ENCODE measurements at places on chromosomes 3 and 15.

DNA sequence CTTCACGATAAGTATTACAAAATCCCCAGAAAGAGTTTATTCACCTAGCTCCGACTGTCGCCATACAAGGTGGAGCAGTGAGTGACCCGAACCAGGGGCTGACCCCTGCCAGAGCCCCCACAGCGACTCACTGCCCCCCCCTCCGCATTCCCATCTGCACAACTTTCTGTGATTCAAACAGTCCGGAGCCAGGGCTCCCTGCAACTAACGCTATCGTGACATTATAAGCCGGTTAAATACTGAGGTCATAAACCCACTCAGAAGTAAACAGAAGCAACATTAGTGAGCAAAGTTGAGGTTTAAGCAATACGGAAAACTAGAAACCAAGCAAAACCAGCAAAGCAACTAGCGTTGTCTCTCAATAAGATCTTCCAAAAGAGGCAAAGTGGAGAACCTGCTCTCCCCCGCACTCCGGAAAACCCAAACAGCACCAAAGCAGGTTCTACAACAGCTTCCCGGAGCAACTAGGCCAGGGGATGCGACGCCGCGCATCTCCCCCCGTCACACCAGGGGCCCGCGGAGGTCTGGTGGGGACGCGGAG is 642 bp downstream of the SCAP start:
- no peak for DNase-seq

- DNase-seq, result no peak
These were observed 52.1 kb upstream of the P3H2 start for GRCh38 chr3:190172751-190173150.

- DNase-seq, result no peak
These were observed 17.1 kb downstream of the BLOC1S6 start for GRCh38 chr15:45604326-45604725.

GRCh38 chr3:133804896-133805295 is 719 bp upstream of the SRPRB start:
- DNase-seq, result no peak

DNA sequence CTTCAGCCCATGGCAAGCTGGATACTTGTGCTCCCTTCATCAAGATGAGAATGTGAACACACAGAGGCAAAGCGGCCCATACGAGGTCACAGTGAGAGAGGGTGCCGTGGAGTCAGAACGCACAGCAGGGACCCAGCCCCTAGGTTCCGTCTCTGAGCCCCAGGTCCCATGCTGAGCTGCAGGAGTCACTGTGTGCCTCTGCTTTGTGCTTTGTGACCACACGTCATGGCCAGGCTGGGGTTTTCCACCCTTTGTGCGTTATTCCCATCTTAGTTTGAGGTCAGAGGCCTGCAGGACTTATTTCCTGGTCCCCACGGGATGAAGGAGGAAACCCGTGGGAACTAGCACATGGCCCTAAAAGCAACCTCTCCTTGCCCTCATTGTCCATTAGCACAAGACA is 140.3 kb downstream of the TJP1 start:
- no peak for DNase-seq

GRCh38 chr3:414063-414462 is 217.5 kb downstream of the CHL1 start:
- peak; percentile 32 for DNase-seq

GRCh38 chr3:44359146-44359751 is 20.7 kb downstream of the TCAIM start:
- DNase-seq, result no peak

GRCh38 chr3:66717806-66718205 is 217.0 kb upstream of the LRIG1 start:
- DNase-seq, result no peak

DNA sequence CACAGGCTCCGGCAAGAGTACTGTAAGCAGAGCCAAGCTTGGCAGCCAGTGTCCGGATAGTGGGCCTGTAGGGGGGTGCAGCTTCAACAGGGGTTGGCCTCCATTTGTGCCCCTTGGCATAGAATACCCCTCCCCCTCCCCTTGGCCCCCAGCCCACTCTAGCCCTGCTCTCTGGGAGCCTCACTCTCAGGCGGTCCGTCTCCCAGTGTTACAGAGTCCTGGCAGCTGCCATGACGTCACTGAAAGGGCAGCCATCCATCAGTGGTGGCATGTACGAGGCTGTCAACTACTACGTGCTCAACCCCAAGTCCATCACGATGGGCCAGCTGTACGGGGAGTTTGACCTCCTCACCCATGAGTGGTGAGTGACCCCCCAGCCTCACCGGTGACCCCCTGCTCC is 50.4 kb downstream of the DNAH1 start:
- no peak for DNase-seq

- no peak for DNase-seq
These were observed 13.7 kb downstream of the FOXB1 start for GRCh38 chr15:60017538-60018520.

DNA sequence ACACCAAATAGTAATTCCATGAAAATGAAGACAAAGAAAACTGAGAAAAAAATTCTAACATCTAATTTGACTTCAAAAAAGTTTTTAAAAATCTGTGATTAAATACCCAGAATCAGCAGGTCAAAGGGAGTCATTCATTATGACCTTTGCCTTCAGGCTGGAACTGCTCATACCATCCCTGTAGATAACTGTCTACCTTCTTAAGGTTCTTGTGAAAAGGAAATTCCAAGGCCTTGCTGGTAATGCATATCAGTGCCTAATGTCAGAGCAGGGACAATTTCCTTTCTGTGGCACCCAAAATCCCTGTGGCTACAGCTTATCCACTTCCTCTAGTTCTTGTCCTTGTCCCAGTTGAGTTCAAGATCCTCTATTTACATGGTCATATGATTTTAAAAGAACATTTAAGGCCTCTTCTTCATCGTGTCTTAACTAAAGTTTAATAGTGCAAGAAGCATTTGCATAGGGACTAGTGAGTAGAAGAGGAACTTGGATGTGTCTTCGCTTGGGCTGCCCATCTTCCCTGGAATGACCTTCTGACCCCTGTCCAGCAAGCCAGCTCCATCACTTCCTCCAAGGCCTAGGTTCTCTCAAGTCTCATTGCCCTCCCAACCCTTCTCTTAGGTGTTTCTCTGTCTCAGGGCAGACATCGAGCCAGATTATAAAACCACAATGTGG is 8.7 kb upstream of the PLCL2 start:
- DNase-seq, result no peak

DNA sequence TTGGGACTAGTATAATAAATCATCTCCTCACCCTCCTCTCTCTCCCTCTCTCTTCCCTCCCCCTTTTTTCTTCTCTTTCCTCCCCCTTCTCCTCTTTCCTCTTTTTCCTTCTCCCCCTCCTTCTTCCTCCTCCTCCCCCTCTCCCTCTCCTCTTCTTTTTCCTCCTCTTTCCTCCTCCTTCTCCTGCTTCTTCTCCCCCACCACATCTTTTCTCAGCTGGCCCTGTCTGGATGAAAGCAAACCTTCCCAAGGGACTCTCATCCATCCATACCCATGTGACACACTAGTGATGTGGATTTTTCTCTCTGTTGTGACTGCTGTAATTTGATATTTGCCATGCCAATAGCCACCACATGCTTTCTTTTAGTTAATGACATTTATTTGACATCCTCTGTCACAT is 127.2 kb downstream of the EBLN2 start:
- no peak for DNase-seq

DNA sequence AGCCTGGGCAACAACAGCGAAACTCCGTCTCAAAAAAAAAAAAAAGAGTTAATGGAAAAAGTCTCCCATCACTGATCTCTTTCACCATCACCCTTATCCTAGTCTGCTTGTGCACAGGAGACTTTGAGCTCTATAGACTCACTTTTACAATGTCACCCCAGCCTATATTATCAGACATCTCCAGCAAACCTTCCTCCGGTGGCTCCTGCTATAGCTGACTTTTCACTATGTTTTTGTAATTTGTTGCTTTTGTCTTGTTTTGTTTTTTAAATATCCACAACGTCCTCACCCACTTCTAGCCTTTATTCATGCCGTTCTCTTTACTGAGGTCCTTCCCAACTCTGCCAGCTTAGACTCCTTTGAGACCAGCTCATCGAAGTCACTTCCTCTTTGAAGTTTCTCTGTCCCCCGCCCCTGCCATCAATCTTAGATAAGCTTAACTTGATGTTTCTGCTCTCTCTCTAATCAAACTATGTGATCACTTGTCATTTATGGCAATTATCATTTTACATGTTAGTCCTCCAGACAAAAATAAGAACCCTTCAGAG is 82.7 kb upstream of the CHD2 start:
- no peak for DNase-seq

DNA sequence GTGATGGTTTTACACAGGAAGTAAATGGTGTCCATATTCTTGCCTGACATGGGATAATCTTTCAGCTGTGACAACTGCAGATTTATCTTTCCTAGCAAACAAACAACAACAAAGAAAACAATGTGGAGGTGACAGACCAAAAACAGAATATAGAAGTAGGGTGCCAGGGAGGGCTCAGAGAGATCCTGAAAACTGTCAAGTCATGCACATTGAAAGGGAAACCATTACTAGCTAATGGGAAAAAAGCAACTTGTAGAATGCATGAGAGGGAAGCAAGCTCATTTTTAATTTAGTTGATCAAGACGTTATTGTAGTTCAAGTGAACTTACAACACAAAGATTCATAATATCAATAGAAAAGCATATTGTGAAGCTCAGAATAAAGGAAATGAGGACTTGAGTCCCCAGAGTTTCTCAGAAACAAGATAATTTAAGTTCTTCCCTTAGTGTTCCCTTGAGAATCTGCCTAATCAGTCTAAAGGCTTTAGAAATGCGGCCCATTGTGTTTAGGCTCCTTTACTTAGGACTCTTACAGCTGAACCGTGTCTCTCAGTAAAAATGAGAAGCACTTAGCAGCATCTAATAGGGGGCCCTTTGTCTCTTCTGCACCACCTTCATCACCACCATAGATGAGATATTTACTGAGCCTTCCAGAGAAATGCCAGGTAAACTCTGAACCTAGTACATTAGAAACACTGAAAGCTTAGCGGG is 115.6 kb upstream of the CADPS start:
- no peak for DNase-seq

DNA sequence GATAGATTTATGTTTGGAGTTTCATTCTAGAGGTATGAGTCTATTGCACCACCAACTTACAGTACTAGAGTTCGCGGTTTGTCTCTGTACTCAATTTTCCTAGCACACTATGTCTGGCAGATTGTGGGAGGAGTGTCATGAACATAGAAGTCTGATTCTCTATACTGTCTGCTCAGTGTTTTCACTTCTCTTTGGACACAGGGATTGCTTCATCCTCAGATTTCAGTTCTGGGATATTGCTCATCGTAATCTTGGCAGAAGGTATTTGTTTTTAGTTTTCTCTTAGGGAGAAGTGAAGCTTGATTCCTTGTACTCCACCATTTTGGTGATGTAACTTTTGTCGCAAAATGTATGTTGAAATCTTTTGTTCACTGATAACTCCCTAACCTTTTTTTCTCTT is 27.8 kb upstream of the AZI2 start:
- no peak for DNase-seq

- DNase-seq, result no peak
These were observed 61.8 kb downstream of the OXNAD1 start for GRCh38 chr3:16326724-16327349.

- DNase-seq, result no peak
These were observed 1226.4 kb downstream of the NSUN3 start for GRCh38 chr3:95289295-95289694.

DNA sequence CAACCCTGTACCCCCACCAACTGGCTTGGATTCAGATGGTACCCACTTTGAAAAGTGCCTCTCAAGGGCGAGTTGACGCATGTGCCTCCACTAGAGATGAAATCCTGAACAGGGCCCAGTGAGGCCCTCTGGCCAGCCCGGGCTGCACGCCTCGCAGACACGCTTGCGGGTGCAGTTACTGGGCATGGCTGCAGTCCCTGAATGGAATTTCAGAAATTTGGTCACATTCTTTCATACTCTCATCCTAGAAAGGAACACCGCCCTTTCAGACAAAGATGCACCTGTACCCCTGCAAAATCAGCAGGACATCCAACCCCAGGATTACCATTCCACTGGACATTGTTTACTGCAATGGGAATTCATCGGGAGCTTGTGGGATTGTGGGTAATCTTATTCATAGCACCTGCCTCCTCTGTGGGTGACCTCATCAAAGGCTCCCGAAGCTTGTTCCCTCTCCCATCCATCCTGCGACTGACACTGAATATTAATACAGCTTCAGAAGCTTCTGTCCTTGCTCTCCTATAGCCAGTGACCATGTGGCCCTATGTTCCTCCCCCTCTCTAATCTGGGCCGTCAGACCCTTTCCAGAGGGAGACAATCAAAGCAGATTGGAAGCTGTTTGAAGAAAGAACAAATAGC is 42.5 kb upstream of the TPM1 start:
- DNase-seq, result no peak

GRCh38 chr3:31133541-31133940 is 239.1 kb upstream of the GADL1 start:
- DNase-seq, result no peak

- peak; percentile 9 for DNase-seq
These were observed 255.4 kb upstream of the ARPP21 start for GRCh38 chr3:35383719-35384555.

DNA sequence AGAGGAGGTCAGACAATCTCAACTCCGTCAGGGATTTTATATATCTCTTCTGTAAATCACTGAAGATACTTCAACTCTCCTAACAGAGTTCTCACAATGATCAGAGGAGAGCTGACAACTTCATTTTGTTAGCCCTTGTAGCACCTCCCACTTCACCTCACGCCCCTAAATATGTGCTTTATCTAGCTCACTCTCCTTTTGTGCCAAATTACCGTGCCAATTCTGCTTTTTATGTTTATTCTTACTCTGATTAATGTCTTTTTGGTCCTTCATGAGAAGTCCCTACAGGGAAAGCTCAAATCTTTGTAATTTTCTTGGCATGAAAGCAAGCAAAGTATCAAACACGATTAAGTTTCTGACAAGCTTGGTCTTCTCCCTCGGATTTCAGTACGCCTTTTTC is 636.1 kb upstream of the NAALADL2 start:
- DNase-seq, result no peak

DNA sequence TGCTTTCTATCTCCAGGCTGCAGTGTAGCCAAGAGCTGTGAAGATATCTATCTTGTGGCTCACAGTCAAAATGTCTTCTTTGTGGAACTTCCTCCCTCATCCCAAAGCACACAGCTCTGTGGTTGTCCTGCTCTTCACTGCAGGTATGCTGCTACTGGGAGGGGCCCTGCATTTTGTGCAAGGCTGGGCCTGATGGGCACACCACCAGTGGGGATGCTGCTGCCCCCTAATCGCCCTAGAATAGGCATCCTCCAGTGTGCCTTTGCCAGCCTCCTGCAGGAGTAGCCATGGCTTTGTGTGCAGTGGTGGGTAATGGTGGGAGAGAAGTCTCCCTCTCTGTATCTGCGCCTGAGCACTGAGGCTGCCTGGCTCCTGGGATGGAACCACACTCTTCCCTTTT is 297.3 kb downstream of the DOCK3 start:
- DNase-seq, result no peak

- DNase-seq, result no peak
These were observed 24.5 kb upstream of the TRAK1 start for GRCh38 chr3:42066516-42067181.

- no peak for DNase-seq
These were observed 17.5 kb upstream of the KCTD6 start for GRCh38 chr3:58474348-58474911.

- DNase-seq, result no peak
These were observed 41.3 kb upstream of the PIK3CB start for GRCh38 chr3:138875754-138876664.

All from NCI-H1105 treated with DMSO at 0.1 percent for 48 hours (cell line).